ENCODE measurements at places on chromosomes 2 and 18. TPM values are rescaled to one million over a fixed set of nuclear protein-coding genes. Genes with fewer than 3 reads are reported as not detected.

GRCh38 chr2:219057709-219058540 lies 2.8 kb downstream of the IHH start:
- DNase-seq: peak; percentile 75

GRCh38 chr2:148874868-148875341 lies at the start of gene KIF5C:
Gene KIF5C, plus strand, starts transcription at chr2:148875227. Its CDS starts 391 bp downstream, at chr2:148875618.
- DNase-seq: peak; percentile 92

GRCh38 chr2:129672521-129672920 lies 306.9 kb upstream of the RAB6C start:
- peak; percentile 5 for DNase-seq

DNA sequence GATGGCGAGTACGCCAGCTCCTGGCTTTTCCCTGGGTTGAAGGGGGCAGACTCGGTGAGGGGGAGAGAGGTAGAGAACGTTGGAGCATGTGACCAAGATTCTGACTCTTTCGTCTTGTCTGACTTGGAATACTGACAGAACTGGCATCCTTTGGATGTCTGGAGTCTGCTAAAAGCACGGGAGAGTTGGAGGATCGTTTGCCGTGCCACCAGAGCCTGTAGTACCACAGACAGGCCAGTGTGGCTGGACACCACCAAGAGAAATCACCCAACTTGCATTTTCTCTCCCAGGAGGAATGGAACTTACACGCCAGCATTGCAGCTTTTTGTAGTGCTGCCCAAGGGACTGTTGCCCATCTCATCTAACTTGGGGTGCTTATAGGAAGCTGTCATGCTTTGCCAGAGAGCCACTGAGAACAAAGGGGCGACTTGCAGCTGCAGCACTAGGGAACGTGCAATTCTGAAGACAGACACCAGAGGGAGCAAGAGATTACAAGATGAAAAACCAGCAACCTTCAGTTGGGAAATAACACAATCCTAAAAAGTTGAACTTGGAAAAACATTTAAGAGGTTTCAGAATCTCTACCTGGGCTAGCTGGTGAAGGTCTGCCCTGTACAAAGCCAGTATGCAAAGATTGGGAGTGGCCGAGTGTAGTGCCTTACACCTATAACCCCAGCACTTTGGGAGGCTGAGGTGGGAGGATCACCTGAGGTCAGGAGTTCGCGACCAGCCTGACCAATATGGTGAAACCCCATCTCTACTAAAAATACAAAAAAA lies 24.1 kb downstream of the PSMG2 start:
- peak; percentile 89 for DNase-seq

DNA sequence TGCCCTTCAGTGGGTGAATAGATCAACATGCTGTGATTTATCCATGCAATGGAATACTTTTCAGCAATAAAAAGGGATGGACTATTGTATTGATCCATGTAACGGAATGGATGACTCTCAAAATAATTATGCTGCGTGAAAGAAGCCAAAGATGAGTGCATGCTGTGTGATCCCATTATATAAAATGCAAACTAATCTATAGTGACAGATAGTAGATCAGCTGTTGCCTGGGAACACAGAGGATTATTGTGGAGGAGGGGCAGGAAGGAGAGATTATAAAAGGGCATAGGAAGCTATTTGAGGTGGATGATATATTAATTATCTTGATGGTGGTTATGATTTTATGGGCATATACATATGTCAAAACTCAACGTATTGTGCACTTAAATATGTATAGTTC lies 55.5 kb upstream of the ADAM23 start:
- DNase-seq: no peak

DNA sequence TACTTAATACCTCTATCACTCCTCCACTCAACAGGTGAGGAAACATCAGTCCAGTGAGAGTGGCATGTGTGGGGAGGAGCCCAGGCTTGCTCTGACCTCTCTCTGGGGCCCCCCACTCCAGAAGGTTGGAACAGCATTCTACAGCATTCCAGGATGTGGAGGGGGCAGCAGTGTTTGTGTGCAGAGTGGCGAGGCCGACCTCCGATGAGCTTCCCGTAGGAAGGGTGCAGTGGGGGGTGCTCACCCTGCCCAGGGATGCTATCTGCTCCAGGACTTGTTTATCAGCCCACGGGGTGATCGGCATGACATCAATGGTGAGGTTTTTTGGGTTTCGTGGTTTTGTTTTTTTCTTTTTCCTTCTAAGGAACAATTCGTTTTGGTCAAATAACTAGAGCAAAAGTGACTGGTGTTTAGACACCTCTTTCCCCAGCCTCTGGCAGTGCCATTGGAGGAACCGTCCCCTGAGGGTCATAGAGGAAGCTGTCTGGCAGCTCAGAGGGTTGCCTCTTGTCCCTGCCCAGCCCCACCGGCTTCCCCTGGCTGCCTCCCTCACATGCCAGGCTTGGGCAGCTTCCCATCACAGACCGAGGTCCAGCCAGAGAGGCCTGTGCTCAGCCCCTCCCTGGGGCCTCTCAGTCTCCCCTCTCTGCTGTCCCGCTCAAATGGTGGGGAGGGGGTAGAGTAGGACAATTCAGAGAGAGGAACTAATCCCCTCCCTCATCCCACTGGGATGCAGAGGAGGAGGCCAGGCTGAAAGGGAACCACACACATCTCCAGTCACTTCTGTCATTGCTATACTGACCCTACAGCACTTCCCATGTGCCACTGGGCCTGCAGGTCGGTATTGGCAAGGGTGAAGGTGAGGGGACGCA lies 96.5 kb downstream of the ZFP36L2 start:
- no peak for DNase-seq

GRCh38 chr2:84482603-84483002 lies 23.5 kb upstream of the SUCLG1 start:
- no peak for DNase-seq

- DNase-seq: no peak
These were observed 25.8 kb downstream of the BIN1 start for GRCh38 chr2:127080938-127081755.

- DNase-seq: no peak
These were observed 65.8 kb downstream of the ANKRD62 start for GRCh38 chr18:12159446-12159845.

DNA sequence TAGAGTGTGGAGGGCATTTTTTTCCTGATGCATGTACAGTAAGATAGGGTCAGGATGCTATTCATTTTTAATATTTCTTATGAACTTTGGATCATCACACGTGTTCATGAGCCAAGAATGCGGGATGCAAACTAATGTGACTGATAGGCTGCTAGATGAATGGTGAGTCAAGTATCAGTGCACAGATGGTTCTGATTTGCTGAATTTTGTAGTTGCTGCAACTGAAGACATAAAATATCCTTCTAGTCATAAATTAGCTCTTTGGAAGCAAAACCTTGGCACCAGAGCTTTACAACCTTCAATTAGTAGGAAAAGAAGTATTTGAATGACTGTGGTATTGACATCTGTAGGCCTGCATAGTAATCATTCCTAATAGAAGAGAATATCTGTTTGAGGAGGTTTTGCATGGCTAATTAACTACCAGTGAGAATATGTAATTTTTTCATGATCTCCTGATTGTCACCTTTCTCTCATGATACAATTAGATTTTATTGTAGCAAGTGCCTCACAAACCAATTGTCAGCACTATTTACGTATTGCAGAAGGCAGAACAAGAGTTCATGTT lies 94.0 kb downstream of the VRK2 start:
- DNase-seq: no peak

DNA sequence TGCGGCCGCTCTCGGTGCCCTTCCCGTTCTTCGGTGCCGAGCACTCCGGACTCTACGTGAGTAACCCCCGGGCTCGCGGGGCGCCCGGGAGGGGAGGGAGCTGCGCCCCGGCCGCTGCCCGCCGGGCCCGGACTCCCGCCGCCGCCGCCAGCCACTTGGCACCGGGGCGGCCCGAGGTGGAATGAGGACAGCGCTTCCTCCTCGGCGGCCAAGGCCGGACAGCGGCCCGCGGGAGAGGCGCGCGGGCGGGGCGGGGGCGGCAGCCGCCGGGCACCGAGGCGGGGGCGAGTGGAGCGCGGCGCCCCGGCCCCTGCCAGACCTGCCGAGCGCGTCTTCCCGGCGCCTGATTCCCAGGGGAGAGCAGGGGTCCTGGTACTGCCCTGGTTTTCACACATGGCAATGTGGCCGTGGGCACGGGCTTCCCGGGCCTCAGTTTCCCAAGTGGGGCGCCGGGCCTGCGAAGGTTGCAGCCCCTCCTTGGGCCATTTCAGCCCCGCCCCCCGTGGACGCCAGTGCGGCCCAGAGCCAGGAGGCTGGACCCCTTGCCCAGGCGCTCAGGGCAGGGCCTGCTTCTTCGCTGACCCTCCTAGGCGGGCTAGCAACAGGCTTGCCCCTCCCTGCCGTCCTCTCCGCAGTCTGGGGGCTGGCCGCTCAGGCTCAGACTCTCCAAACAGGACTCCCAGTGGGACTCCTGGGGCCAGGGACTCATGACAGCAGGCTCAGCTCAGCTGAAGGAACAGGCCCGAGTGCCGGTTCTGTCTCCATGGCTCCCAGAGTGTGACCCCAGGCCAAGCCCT lies 775 bp downstream of the SNED1 start:
- no peak for DNase-seq

GRCh38 chr2:233384811-233385488 lies 30.7 kb downstream of the DGKD start:
- DNase-seq: no peak

DNA sequence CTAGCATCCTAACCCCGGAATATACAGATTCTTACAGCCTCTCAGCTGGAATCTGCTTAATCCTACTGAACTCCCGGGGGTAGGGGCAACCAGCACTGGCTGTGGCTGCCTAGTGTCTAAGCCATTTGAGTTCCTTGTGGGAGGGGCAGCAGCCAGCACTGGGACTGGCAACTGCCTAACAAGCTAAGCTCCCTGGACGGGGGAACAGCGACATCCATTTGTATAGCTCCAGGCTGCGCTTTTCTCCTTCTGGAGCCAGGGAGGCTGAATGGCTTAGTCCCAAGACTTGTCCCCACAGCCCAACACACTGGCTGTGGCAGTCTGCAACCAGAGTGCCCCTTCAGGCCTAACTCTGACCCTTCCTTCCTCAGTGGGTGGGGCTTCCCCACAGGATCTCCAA lies 787.2 kb downstream of the METTL4 start:
- DNase-seq: no peak

DNA sequence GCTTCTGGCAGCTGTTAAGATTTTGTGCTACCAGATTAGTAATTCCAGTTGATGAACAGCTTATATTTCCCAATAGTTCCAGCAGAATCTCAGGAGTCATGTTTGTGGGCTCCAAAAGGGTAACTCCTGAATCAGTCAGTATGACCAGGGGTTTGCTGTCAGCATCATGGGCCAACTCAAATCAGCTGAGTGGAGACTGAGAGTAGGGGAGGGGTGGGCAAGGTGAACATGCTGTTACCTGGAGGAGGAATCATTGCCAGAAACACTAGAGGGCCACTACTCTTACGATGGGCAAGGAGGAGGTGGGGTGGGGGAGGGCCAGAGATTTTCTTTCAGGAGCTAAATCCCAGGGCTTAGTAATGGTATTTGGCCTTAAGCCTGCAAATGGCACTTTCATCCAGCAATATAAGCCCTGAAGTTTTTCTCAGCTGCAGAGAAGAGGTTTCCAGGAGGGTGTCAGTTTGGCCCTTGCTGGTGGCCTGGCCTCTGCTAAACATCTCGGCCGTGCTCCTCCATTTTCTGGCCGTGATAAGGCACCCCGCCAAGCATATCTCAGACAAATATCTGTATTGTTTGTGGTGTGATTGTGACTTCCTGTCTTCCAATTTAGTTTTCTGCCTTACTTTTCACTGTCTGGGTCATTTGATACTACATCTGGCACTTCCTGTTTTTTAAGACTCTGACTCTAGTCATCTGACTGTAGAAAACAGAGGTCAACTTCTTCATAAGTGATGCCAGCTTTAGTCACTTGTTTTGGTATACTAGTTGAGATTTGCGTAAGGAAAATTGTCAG lies 120.5 kb upstream of the CXCR4 start:
- DNase-seq: peak; percentile 77

GRCh38 chr18:11927497-11927896 lies 19.4 kb upstream of the MPPE1 start:
- no peak for DNase-seq

- DNase-seq: no peak
These were observed 51.1 kb downstream of the NABP1 start for GRCh38 chr2:191728750-191729624.

DNA sequence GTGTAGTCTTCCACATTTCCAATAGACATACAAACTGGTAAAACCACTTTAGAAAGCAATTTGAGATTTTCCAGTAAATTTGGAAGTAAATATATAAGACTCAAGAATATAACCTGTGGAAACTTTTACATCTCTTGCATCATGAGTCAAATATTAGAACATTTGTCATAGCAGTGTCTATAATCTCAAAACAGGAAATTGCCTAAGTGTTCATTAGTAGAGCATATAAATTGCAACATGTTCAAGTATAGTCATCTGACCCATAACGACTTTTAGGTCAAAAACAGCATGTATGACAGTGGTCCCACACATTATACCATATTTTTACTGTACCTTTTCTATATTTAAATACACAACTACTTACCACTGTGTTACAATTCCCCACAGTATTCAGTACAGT lies 555.9 kb upstream of the VRK2 start:
- no peak for DNase-seq

GRCh38 chr2:175293195-175293594 lies 111.7 kb upstream of the ATP5MC3 start:
- DNase-seq: no peak

DNA sequence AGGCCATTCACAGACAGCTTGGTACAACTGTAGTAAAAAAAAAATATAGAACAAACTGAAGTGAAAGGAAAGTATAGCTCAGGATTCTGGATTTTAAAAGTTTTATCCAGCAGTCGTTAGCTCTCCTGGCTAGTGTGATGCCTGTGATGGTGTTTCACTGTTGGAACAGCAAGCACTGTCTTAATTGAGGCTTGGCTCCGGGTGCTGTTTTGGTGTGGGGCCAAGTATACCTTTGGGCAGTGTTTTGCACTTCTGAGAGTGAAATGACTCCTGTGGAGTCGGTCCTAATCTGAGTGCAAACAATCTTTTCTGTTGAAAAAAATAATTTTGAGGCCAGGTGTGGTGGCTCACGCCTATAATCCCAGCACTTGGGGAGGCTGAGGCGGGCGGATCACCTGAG lies 28.7 kb upstream of the RAB1A start:
- DNase-seq: no peak

The COL5A2 gene
- total RNA-seq: 607 TPM

The BOD1L2 gene
- not detected for total RNA-seq

The LOXL3 gene
- total RNA-seq: 11.2 TPM

The CPLX4 gene
- not detected for total RNA-seq

The GPR55 gene
- total RNA-seq: not detected

The ICOS gene
- 0.10 TPM for total RNA-seq

The LYG2 gene
- total RNA-seq: not detected

The IL1F10 gene
- not detected for total RNA-seq

The RTP5 gene
- total RNA-seq: not detected

All from tongue (tissue), 3 donors.